ENCODE measurements at places on chromosomes 4 and X. TPM values are rescaled to one million over a fixed set of nuclear protein-coding genes. Genes with fewer than 3 reads are reported as not detected.

DNA sequence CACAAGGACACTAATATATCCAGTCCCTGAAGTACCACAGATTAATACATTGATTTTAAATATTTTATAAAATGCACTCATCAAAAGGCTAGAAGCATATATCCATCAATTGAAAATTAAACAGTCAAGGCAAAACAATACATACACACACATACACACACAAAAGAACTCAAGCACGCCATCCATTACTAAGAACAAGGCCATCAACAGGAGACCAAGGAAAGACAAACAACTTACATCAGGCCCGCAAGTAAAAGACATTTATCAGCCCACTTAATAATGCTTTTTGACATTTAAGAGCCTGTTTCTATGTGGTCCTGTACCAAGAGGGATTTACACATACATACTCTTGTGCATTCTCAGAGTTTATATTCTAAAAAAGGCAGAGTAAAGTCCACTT lies 50.0 kb upstream of the ZNF827 start:
- H3K4me1 ChIP-seq: no peaks in the 10 kb centered on the region
- no peak overlapping the region for H3K4me3 ChIP-seq
- H3K36me3 ChIP-seq: no peaks in the 10 kb centered on the region
- no peak overlapping the region for H3K27ac ChIP-seq
- no peak for DNase-seq

GRCh38 chrX:17028356-17028755 lies 81.9 kb downstream of the REPS2 start:
- peaks cover 3% of the 10 kb centered on the region for H3K36me3 ChIP-seq
- no peak overlapping the region for H3K4me3 ChIP-seq
- H3K4me1 ChIP-seq: no peaks in the 10 kb centered on the region

AKAP14 gene
- total RNA-seq: not detected

DNA sequence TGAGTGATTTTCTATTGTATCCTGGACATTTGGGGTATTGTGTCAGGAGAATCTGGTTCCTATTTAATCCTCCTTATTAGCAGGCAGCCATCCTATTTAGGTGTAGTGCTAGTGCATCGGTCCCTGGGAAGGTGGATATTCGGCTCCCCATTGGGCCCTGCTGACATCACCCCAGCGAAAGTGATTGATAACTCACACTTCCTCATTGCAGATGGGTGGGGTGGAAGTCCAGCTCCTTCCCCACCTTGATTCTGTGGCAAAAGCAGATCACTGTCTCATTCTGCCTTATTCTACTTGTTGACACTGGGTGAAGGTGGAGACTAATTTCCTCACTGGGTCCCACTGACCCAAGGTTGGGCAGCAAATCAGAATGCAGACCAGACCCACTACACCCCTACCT lies 23.2 kb upstream of the BRS3 start:
- no peaks in the 10 kb centered on the region for H3K36me3 ChIP-seq
- H3K4me1 ChIP-seq: no peaks in the 10 kb centered on the region
- DNase-seq: no peak

GRCh38 chrX:24298191-24298590 lies 15.7 kb downstream of the SUPT20HL2 start:
- no peak overlapping the region for H3K27ac ChIP-seq
- no peaks in the 10 kb centered on the region for H3K27me3 ChIP-seq
- no peak overlapping the region for H3K4me3 ChIP-seq
- H3K4me1 ChIP-seq: no peaks in the 10 kb centered on the region
- no peak for DNase-seq

PPARGC1A gene
- 7.7 TPM for total RNA-seq

GRCh38 chr4:75909405-75909804 lies 7.2 kb upstream of the PPEF2 start:
- H3K27ac ChIP-seq: no peak overlapping the region
- no peaks in the 10 kb centered on the region for H3K27me3 ChIP-seq
- H3K36me3 ChIP-seq: no peaks in the 10 kb centered on the region

- H3K27ac ChIP-seq: no peak overlapping the region
- H3K4me3 ChIP-seq: no peak overlapping the region
- no peak for DNase-seq
- H3K4me1 ChIP-seq: no peaks in the 10 kb centered on the region
- no peaks in the 10 kb centered on the region for H3K27me3 ChIP-seq
- no peaks in the 10 kb centered on the region for H3K36me3 ChIP-seq
These were observed 84.0 kb downstream of the NAA11 start for GRCh38 chr4:79241846-79242245.

- H3K27ac ChIP-seq: no peak overlapping the region
- no peak overlapping the region for H3K4me3 ChIP-seq
- H3K4me1 ChIP-seq: no peaks in the 10 kb centered on the region
- no peaks in the 10 kb centered on the region for H3K27me3 ChIP-seq
- DNase-seq: no peak
- no peaks in the 10 kb centered on the region for H3K36me3 ChIP-seq
These were observed 53.5 kb upstream of the FGF13 start for GRCh38 chrX:138765051-138765450.

DNA sequence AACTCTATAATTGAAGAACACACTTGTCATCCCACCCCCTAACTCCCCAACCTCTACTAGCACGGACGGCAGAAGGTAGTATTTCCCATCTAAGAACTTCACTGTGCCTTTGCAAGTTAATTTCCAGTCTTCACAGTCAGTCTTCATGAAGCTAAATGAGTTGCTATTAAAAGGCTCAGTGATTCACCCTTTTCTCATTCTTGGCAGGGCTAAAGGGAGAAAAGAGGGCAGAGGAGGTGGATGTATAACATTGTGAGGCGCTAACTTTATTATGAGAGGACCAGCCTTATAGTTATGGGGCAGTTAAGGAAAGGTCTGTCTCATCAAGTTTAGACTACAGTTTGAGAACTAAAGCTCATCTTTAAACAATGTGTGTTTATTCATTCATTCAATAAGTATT lies 161.0 kb upstream of the S100G start:
- H3K4me1 ChIP-seq: no peaks in the 10 kb centered on the region
- no peak overlapping the region for H3K4me3 ChIP-seq
- DNase-seq: no peak
- H3K27me3 ChIP-seq: no peaks in the 10 kb centered on the region
- H3K36me3 ChIP-seq: no peaks in the 10 kb centered on the region

DNA sequence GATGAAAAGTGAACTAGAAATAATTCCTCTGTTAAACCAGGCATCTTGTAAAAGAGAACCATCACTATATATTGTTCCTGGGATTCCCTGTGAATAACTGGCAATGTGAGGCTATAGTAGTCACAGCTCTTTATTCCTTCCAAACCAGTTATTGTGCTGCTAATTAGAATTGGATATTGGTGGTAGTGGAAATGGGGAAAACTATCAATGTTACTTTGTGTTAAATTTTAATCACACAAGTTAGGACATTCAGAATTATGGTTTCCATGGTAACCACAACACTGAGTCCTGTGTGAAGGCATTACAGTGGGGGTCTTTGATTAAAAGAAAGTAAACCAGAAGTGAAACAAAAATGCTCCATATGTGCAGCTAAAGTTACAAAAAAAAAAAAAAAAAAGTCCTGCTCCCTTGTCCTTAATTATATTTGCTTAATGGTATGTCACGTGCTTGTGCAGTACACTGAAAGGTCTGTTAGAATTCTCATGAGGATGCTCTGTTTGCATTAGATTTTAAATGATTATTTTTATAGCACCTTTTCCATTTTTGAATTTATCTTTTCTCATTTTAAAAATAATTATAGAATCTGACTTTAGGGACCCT lies 200.4 kb downstream of the ADGRL3 start:
- H3K27me3 ChIP-seq: no peaks in the 10 kb centered on the region
- no peak for DNase-seq
- H3K4me1 ChIP-seq: no peaks in the 10 kb centered on the region
- no peak overlapping the region for H3K27ac ChIP-seq
- no peaks in the 10 kb centered on the region for H3K36me3 ChIP-seq

- H3K4me3 ChIP-seq: no peak overlapping the region
- no peak overlapping the region for H3K27ac ChIP-seq
- no peak for DNase-seq
- H3K36me3 ChIP-seq: no peaks in the 10 kb centered on the region
These were observed 83.7 kb upstream of the FAM9C start for GRCh38 chrX:13128104-13128503.

- no peaks in the 10 kb centered on the region for H3K4me1 ChIP-seq
- H3K36me3 ChIP-seq: no peaks in the 10 kb centered on the region
- no peak overlapping the region for H3K4me3 ChIP-seq
- DNase-seq: no peak
- H3K27me3 ChIP-seq: no peaks in the 10 kb centered on the region
These were observed 153.0 kb upstream of the SCML1 start for GRCh38 chrX:17584248-17584681.

DNA sequence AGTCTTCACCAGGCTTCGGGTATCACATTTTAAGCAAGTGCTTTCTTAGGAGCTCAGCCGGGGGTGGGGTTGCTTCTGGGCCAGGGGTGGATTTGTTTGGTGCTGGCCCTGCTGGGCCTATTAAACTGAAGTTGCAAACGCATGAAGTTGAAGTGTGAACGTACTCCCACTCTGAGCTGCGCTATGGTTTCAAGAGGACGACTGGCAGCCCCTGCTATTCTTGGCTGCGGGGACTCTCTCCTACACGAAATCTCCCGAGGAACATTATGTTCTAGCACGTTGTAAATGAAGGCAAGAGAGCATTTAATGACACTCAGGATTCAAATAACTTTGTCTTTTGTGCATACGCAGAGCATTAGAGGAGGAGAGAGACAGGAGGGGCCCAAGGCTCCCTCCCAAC lies 401.3 kb upstream of the BOD1L1 start:
- no peaks in the 10 kb centered on the region for H3K36me3 ChIP-seq
- no peaks in the 10 kb centered on the region for H3K27me3 ChIP-seq
- H3K4me1 ChIP-seq: no peaks in the 10 kb centered on the region
- H3K4me3 ChIP-seq: no peak overlapping the region
- DNase-seq: no peak

DNA sequence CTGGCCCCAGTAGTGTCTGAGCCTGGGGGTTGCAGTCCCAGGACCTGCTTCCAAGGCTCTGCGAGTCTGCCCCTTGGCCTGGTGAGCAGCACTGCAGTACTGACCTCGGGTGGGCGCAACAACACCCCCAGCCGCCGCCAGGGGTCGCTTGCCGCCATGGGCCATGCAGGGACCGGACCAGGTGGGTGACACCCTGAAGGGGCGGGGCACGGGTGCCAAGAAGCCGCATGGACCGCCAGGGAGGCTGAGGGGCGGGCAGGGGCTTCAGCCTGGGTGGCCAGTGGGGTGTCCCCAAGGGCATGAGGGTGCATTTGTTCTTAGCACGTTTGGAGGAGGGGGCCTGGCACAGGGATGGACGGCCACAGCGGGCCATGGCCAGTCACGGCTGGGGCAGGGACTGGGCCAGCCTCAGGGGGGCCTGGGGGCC lies 25.0 kb downstream of the TACC3 start:
- H3K27ac ChIP-seq: peak overlapping the region; percentile 71
- DNase-seq: peak; percentile 87
- H3K4me1 ChIP-seq: peaks cover 23% of the 10 kb centered on the region
- no peak overlapping the region for H3K4me3 ChIP-seq
- no peaks in the 10 kb centered on the region for H3K27me3 ChIP-seq

DNA sequence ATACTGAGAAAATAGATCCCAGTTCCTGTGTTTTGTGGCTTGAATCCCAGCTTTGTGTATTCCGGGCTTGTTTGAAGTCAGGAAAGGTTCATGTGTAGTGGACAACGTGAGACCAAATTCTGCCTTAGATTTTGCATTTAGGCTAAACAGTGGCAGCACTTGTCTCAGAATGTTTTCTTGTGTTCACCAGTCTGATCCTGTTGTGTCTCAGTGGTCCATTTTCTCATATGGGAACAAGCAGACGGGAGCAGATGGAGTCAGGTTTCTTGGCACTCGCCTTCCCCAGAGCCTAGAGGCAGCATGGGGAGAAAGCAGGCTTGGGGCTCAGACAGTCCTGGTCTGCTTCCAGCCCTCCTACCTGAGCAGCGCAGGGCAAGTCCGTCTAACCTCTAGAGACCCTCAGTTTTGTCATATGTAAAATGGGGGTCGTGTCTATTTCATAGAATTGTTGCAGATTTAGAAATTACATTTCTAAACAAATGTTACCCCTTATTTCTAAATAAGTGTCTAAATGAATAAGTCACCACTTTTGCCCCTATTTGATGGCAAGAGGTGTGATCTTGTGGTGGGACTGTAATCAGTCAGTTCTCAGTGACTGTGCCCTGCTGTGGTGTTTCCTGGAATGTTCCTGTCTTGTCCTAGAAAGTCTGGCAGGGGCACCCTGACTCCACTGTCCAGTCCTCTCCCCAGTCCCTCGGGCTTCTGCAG lies 28.3 kb upstream of the MSANTD1 start:
- peaks cover 18% of the 10 kb centered on the region for H3K36me3 ChIP-seq
- no peak overlapping the region for H3K27ac ChIP-seq
- no peak for DNase-seq
- H3K27me3 ChIP-seq: no peaks in the 10 kb centered on the region
- no peaks in the 10 kb centered on the region for H3K4me1 ChIP-seq
- no peak overlapping the region for H3K4me3 ChIP-seq

DNA sequence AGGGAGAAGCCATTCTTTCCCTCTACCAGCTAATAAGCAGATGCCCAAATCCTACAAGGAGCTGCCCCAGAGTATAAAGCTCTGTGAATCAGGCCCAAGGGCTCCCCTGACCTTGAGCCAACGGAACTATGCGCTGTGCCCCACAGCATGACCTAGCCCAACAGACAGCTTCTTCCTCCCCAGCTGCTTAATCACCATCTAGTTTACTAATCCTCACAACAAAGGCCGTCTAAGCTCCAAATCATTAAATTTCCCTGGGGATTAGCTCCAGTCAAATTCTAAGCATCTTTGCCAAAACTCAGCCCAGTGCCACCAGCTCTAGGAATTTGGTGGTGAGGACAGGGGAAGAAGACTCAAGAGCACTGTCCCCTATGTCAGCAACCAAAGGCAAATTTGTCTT lies 113.1 kb downstream of the SHROOM4 start:
- no peak overlapping the region for H3K4me3 ChIP-seq
- H3K4me1 ChIP-seq: no peaks in the 10 kb centered on the region
- peaks cover 8% of the 10 kb centered on the region for H3K27me3 ChIP-seq
- H3K36me3 ChIP-seq: no peaks in the 10 kb centered on the region

EGF gene
- 0.65 TPM for total RNA-seq

TLR3 gene
- 4.3 TPM for total RNA-seq

MAGEA3 gene
- not detected for total RNA-seq

DNA sequence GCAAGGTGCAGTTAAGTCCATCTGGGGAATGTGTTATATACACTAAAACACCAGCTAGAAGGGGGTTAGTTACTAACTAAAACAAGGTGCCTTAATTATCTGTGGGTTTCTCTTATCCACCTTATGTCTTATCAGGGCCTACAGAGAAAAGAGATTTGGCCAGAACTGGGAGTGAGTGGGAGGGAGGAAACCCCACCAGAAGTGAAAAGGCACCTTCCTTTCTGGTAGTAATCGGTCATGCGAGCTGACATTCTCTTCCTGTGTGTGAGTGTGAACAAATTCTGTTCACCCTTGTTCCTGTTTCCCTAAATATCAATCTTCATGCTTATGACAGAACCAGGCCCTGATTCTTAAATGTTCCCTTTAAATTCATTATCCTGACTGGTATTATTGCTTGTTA lies 43.5 kb downstream of the SRPX2 start:
- DNase-seq: no peak
- peaks cover 10% of the 10 kb centered on the region for H3K36me3 ChIP-seq
